Stimulated activated CD4-positive, alpha-beta T cell treated with anti-CD3 and anti-CD28 coated beads, Interleukin-1b, Interleukin-23, amount 100 ng/mL, for 4 hours (primary cell): ENCODE measurements at places on chromosomes 3 and 15.

- DNase-seq, result no peak
These were observed 183.3 kb downstream of the TPRG1 start for GRCh38 chr3:189355115-189355480.

- DNase-seq, result no peak
These were observed 329.7 kb upstream of the TLE3 start for GRCh38 chr15:70427167-70428120.

GRCh38 chr3:29022976-29023375 lies 257.9 kb upstream of the RBMS3 start:
- no peak for DNase-seq

- no peak for DNase-seq
These were observed 39.3 kb downstream of the GLB1 start for GRCh38 chr3:33057320-33058298.
